NCI-H226 (cell line): ENCODE measurements at places on chromosomes 7 and 10.

DNA sequence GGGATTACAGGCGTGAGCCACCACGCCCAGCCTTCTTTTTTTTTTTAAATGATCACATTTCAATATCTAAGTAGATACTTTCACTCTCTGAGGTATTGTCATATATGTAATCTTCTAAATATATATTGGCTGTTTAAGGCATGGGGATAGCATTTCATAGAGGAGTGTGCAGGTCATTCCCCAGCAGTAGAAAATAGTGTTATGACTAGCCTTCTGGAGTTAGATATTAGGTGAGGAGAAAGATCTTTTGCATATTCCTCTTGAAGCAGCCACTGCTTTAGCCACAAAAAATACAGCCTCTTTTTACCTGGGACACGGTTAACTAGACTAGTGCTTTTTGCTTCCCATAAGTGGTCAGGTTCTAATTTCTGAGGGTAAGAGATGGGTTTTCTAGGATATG is 28.9 kb downstream of the ADD3 start:
- DNase-seq, result no peak

DNA sequence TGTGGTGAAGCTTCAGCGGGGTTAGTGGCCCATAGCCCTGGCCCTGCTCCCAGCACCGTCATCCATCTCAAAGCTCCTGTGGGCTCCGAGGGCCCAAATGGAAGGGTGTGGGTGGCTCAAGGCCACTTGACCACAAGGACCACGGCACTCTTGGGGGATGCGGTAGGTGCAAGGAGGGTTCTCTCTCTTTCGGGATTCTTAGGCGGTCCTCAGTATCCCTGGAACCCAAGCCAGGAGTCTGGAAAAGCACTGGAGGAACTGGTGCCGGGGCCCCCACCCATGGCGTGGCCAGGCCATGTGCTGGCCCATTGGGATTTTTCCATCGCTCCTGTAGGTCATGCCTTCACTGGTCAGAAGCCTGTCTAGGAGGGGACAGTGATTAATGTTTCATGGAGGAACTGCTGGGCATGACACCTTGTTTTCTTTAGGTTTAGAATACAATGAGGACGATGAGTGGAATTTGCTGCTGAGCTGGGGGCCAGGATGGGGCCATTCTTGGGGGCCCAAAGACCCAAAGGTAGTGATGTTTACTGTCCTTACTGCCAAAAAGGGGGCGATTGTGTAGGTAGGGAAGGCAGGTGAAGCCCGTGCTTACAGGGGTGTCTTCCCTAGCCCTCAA is 16.7 kb downstream of the AQP1 start:
- no peak for DNase-seq

GRCh38 chr7:82172017-82172416 is 271.6 kb downstream of the CACNA2D1 start:
- no peak for DNase-seq

GRCh38 chr7:107856806-107857540 is 34.0 kb upstream of the DLD start:
- DNase-seq, result no peak

- DNase-seq, result no peak
Measured at GRCh38 chr7:24704311-24704710, 53.0 kb downstream of the GSDME start.
